ENCODE measurements at places on chromosomes 6 and 20.

- DNase-seq = peak; percentile 38
Measured at GRCh38 chr6:83055366-83055964, 10.2 kb downstream of the UBE3D start.

DNA sequence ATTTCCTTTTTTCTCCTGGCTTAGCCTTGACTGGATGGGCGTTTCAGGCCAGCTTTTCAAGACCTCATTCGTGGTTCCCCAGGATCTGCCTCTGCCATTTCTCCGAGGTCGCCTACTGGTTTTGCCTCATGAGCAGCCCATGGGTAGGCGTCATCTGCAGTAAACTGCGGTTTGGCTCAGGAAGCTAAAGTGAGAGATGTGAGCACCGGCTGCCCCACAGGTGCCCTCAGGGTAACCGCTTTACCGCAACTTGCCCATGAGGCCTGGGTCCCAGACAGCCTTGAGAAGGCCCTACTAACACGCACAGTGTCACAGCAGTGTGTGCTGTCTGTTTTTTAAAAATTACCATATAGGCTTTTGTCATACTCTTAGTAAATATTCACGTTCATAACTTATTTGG lies 53.4 kb upstream of the TBXT start:
- DNase-seq = no peak

- no peak for DNase-seq
Measured at GRCh38 chr20:53331151-53331973, 262.3 kb downstream of the ZNF217 start.

GRCh38 chr6:150641398-150642139 lies 41.9 kb downstream of the PLEKHG1 start:
- no peak for DNase-seq

- no peak for DNase-seq
Measured at GRCh38 chr6:52373151-52373690, 11.3 kb downstream of the PAQR8 start.

DNA sequence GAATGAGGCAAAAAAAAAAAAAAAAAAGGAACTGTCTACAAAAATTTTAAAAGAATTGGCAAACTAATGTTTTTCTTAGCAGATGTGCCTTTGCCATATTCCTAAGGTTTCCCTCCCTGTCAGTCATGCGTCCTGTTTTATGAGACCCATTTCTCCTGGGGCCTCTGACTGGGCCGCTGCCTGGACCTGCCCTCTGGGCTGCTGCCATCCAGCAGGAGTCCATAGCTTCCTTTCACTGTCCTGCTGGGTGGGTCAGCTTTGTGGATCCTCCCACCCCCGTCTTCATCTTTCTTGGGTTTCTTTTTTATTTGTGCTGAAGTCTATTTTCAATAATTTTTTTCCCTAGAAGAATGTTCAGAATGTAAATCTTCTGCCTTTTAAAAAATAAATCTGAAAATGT lies 110.8 kb upstream of the SCP2D1 start:
- DNase-seq = no peak
